Lung microvascular endothelial cell (primary cell): ENCODE measurements at places on chromosomes 12 and 14. TPM values are rescaled to one million over a fixed set of nuclear protein-coding genes. Genes with fewer than 3 reads are reported as not detected.

GRCh38 chr14:90717916-90718315 is 98.3 kb downstream of the TTC7B start:
- no peak for DNase-seq

ADCY4 gene
- total RNA-seq = 34.9 and 60.1 TPM in 2 replicates

TOMM20L gene
- not detected in 2 replicates for total RNA-seq

AQP5 gene
- not detected in 2 replicates for total RNA-seq

DNA sequence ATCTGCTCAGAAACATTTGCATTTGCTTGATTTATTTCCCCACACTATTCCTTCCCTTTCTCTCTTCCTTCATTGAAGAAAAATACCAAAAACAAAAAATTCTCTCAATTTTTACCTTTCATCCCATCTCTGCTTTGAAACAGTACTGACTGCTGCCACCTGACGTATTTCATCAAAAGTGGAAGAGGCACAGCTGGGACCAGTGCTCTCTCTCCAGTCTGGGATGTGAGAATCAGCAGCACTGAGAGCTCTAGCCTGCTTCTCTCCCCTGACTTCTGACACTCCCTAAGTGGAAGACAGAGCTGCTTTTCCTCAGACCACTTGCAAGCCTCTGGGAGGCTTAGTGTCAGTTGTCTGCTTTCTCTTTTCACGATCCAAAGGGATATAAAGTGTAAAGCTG is 36.9 kb downstream of the TTLL5 start:
- no peak for DNase-seq

GRCh38 chr14:104280902-104281767 is 142.7 kb downstream of the KIF26A start:
- DNase-seq = no peak

- DNase-seq = no peak
Measured at GRCh38 chr12:23948291-23948690, 1.2 kb downstream of the SOX5 start.

IRAK3 gene
- total RNA-seq = 8.5 and 17.3 TPM in 2 replicates

FLVCR2 gene
- 0.79 and 1.3 TPM in 2 replicates for total RNA-seq

DNA sequence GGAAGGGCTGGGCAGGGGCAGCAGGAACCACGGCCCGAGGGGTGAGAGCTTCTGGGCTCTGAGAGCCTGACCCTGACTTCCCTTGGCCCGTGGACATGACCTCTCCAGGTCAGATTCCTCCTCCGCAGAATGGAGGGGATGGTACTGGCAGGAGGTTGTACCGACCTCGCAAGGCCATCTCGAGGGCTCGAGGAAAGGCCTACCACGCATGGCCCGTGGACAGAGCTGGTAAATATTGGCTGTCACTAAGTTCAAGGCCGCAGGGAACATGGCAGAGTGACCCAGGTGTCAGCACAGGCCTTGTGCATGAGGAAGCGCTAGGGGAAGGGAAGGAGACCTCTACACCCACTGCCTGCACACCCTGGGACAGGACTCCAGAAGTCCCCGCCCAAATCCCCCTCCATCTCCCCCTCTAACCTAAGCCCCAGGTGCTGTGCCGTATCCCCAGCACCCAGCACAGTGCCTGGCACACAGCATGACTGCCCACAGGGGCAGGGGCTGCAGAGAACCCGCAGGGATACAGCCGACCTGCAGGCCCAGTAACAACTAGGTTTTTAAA is 54.9 kb upstream of the PPP2R5C start:
- DNase-seq = no peak

NEMF gene
- 38.8 and 54.6 TPM in 2 replicates for total RNA-seq

TESPA1 gene
- total RNA-seq = not detected in 2 replicates

FIGNL2 gene
- 0.44 and 0.79 TPM in 2 replicates for total RNA-seq

- no peak for DNase-seq
Measured at GRCh38 chr12:3452348-3452747, 38.7 kb upstream of the PRMT8 start.

DNA sequence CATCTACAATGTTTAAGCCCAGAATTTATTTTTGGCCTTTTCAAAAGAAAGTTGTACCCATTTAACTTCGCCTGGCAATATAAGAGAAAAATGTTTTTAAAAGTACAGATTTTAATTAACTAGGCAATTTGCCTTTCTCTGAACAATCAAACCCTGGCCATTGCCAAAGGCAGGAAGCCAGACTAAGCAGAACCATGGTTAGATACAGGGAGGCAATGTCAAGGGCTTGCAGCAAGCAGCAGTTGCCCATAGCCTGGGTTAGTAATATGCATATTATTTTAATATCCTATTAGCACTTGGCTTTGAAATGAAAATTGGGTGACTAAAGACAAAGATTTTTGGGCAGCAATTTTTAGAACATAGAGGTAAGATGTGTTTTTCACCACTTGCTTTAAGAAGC is 51.1 kb upstream of the FRMD6 start:
- DNase-seq = no peak

DNA sequence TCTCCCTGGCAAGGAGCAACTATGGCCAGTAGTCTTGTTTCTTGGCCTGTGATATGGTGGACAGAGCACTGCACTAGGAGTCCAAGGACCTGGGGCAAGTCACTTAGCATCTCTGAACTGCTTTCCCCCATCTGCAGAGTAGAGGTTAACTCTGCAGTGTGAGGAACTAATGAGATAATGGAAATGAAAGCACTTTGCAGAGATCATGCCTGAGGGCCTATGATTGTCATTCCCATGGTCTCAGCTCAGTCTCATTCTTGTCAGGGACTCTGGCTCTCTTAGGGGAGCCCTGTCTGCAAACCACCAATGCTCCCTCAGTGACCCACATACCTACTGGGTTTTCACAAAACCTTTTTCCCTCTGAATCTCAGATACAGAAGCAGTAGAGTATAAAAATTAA is 6.5 kb upstream of the PNMA1 start:
- DNase-seq = no peak

DNA sequence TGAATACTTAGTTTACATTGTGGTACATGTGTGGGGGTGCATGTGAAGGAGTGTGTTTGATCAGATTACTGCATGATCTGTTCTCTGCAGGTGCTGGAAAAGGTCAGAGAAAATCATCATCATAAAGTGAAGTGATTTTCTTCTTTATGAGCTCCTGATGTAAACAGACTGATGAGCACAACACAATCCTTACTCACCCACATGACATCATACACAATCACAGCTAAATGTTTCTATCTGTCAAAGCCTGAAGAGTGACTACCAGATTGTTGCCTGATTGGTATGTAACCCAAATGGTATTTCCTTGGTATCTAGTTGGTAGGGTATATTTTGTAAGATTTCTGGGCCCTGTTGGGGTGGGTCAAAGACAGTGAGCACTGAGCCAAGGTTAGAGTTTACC is 270.8 kb downstream of the FOXG1 start:
- peak; percentile 29 for DNase-seq

GARIN6 gene
- total RNA-seq = not detected in 2 replicates

- no peak for DNase-seq
Measured at GRCh38 chr12:16586350-16587109, 19.4 kb downstream of the LMO3 start.

DNA sequence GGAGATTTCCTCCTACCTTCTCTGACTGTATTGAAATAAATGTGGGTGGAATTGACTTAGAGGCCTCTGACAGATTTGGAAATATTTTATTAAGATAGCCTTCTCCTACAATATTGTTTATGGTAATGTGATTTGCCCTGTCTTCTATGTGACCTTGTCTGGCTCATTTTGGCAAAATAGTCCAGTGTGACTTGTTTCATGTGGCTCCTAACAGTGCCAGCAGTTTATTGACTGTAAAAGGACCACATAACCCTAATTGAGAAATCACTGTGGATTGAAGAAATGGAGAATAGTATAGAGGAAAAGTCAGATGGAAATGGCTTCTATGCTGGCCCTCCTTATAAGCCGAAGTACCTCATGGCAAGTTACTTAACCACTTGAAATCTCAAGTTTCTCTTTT is 170.9 kb upstream of the PTPRQ start:
- DNase-seq = no peak

DNA sequence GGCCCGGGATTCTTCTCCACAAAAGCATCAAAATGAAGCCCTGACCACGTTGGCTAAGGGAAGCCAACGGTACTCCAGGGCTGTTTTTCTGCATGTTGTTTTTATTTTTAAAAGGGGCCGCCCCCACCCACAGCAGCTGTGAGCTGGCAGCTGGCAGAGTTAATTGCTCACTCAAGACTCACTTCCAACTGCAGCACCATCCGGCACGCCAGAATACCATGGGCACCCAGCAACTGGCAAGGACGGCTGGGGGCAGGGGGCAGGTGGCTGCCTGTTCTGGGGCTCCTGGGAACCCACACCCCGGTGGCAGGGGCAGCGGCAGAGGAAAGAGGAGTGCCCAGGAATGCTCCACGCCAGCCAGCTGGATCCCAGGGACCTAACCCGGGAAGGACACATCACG is 44.3 kb downstream of the NCOR2 start:
- DNase-seq = no peak

WIF1 gene
- total RNA-seq = not detected in 2 replicates

DNA sequence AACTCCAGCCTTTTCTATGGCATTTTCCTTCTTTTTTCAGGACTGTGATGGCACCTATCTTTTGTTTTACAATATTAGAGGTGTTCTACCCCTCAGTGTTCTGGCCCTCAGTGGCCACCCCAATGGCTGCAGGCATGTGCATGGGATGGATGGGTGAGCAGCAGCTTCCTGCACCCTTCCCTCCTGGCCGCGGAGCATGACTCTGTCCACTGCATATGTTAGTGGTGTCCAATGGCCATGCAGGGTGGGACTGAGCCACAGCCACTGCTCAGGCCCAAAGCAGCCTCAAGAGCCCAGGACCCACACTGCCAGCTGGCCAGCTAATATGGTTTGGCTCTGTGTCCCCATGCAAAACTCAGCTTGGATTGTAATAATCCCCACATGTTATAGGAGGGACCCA is 1032.3 kb upstream of the FBXO33 start:
- no peak for DNase-seq

PMCH gene
- total RNA-seq = not detected in 2 replicates

SLC5A8 gene
- under 0.01 TPM in 1 of 2 replicates, not detected in the other for total RNA-seq

IGF1 gene
- total RNA-seq = 0.44 and 0.79 TPM in 2 replicates

DNA sequence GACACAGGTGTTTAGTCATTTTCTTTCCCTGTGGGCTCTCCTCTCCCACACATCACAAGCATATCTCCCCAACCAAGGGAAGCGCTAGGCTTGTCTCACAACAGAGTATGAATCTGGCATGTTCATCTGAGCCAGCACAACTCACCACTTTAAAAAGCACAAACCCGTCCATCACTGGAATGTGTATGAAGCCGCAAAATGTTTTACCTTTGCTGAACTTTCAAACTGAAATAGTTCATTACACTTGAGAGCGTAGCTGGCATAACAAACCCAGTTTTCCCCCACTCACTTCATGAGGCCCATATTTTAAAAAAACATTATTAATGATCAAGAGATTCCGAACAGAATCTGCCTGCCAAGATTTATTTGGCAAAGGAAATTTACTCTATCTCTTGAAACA is 15.8 kb downstream of the NID2 start:
- no peak for DNase-seq

- DNase-seq = peak; percentile 96
Measured at GRCh38 chr12:107027636-107028053, 40.7 kb upstream of the MTERF2 start.

NANOG gene
- not detected in 2 replicates for total RNA-seq

EFS gene
- not detected in 2 replicates for total RNA-seq

GRCh38 chr14:20772650-20773049 is 4.4 kb downstream of the EDDM3B start:
- DNase-seq = no peak

DNA sequence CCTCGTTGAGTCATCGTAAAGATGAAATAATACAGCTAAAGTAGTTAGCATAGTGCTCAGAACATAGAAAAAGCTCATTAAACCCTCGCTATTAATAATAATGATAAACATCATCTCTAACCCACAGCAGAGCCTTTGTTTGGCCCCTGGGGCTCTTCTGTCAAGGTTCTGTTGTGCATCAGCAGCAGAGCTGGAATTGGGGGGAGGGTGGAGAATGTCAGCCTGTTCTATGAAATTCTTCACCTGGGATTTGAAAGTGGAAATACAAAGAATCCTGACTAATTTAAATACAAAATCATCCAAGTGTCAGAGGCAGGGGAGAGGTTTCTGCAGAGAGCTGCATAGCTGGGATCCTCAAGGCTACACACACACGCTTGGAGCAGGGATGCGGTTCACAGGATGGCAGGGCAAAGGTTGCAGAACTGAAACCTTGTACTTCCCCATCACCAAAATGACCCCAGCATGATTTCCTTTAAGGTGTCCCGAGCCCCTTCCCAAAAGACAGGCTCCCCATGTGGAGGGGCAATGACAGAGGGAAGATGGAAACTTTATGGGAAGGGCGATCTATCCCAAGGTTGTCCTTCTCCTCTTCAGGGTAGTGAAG is 71.8 kb downstream of the DAD1 start:
- DNase-seq = no peak

CBLN3 gene
- 0.20 and 0.22 TPM in 2 replicates for total RNA-seq

DNA sequence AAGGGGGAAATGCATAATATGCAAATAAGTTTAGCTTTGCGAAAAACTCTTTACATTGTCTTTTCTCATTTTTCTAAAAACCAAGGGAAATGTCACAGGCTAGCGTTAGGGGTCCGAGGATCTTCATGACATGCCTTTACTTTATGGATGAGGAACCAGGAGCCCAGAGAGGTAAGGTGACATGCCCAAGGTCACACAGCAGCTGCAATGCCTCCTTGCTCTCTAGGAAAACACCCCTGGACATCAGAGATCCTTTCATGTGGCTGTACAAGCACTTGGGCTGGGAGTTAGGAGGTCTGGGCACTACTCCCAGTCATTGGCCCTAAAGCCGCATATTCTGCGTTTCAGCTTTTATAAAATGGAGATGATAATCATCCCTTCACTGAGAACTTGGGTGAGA is 741 bp downstream of the PROX2 start:
- no peak for DNase-seq

DNA sequence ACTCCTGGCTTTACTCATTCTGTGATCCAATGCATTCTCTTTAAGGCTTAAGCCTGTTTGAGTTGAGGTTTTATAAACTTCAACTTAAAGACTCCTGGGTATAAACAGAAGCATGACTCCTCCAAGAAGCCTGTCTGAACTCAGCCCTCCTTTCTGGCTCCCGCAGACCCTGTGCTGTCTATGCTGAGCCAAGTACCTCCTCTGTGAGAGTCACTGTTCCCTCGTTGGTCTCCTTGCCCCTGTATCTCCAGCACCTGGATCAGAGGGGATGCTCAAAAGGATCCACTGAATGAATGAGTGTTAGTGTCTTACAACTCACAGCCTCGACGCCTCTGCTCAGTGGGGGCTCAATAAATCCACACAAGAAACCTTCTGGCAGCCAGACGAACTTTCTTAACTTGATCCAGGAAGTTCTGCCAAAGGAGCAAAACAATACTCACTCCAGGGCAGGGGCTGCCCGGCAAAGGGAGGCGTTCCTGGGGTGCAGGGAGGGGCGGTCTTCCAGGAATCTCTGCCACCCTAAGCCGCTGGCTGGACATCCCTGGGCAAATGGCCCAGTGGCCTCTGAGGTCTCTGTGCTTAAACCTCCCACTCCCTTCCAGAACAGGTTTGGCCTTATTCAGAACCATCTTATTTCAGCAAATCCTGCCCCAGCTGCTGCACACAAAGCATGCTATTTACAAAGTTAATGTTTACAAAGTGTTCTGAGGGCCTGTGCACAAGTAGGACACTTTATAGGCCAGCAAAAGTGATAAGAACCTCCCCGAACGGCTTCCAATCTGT is 32.9 kb downstream of the MAP1LC3B2 start:
- DNase-seq = no peak

GRCh38 chr14:99604766-99605298 is 825 bp upstream of the CCDC85C start:
- peak; percentile 50 for DNase-seq

MBD6 gene
- total RNA-seq = 2.8 and 6.9 TPM in 2 replicates

FAIM2 gene
- not detected in 2 replicates for total RNA-seq

SYT1 gene
- 2.0 and 5.4 TPM in 2 replicates for total RNA-seq
